Left lobe of liver (tissue), 2 donors: ENCODE measurements at places on chromosomes 7 and 10.

DNA sequence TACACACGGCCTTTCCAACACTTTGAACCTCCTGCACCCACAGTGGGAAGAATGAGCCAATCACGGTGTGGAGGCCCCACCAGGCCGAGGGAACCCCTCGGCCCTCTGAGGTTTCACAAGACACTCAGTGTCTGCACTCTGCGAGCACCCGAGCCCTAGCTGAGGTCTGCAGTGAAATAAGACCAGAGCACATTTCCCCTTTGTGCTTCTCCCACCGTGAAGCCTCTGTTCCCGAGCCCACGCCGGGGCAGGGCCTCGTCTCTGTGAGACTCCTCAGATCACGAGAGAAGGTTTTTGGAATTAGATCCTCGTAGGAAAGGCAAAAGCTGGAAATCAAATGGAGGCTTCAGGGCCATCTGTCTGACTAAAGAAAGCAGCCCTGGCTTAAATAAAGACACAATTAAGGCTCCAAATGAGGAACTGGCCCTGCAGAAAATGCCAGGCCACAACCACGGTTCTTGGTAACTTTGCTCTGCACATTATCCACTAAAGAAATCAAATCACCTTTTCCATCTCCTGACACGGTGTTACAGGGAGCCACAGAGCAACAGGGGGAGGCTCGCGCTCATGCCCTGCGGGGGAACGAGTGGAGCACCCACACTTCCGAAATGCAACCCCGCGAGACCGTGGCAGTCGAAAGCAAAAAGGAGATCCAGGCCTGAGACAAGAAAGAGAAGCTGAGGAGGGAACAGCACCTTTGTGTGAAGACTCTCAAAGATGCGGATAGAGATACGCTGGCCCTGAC, 43.7 kb downstream of the FAM53B start:
- no peak for DNase-seq

- DNase-seq, result peak; percentile 48
Measured at GRCh38 chr10:19638182-19638895, 177.9 kb upstream of the PLXDC2 start.

DNA sequence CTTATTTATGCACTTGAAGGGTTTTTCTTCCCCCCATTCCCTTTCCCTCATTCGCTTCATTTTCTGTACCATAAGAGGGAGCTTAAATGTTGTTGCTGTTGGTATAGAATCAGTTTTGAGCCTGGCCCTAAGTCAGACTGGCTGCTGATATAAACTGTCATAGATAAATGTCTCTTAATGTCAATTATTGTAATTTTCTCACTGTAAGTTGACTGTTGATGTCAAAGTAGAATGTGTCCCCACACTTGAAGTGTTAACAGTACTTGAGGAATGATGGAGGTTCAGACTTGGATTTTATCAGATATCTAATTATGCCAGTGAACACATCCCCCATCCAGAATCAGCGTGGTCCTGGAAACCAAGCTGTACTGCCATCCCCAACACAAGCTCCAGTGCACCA, 87.8 kb downstream of the PRR15 start:
- DNase-seq, result no peak

GRCh38 chr7:121140790-121141189, 152.3 kb downstream of the CPED1 start:
- DNase-seq, result no peak

- no peak for DNase-seq
Measured at GRCh38 chr7:101922631-101923601, 105.5 kb downstream of the CUX1 start.

- DNase-seq, result no peak
Measured at GRCh38 chr10:112723876-112724275, 226.2 kb upstream of the TCF7L2 start.
